ENCODE measurements at places on chromosomes 5 and 9.
A peak's percentile ranks its signal among the peaks of the same experiment; 100 is the strongest.

DNA sequence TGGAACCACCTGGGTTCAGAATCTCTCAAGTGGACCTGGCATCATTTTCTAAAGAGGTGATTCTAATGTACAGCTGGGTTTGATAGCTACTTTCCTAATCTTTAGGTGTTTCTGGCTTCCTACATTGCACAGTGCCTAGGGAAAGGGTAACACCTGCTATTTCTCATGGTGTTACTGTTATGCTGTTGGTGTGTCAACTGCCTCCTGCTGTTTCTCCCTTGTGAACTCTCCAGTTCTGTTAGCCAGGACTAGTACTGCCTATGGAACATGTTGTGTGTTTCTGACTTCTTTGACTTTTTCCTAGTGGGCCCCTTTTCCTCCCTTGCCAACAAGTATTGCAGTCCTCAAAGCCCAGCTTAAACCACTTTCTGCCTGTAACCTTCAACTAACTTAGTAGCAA lies 5.5 kb downstream of the ARHGEF28 start:
- DNase-seq: no peak

DNA sequence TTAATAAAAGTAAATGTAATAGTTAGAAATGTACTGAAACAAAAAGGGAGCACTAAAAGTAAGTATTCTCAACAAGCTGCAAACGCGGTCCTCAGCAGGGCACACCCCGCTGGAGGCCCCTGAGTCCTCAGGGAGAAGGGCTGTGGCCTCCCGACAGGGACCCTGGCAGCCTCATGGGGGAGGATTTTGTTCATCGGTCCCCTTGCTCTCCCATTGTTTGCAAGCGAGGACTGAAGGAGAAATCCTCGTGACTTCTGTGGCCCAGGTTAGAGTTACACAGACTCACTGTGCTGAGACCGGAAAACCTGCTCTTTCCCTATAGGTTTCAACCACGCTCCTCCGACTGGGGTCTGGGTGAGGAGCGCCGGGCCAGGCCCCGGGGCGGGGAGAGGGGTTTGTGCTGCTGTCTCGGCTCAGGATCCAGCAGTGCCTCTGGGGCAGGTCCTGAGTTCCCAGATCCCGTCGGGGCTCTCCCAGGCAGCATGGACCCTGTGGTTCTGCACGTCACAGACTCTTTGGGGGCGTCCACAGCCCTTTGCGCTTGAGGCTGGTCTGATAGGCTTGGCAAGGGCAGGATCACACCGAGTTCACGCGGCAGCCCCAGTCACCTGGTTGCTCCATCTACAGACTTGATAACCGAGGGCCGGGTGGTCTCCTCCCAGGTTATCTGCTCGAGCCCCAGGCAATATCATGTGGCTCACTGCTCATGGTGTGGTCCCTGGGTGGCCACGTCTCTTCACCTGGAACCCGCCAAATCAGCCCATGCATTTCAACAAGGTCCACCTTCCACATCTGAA lies 38.8 kb downstream of the MRPL36 start:
- DNase-seq: peak; percentile 71

DNA sequence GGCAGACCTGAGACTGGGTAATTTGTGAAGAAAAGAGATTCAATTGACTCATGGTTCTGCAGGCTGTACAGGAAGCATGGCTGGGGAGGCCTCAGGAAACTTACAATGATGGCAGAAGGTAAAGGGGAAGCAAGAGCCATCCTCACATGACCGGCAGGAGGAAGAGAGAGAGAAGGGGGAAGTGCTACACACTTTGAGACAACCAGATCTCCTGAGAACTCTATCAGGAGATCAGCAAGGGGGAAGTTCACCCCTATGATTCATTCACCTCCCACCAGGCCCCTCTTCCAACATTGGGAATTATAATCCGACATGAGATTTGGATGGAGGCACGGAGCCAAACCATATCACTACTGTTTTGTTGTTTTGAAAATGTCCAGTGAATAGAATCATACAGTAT lies 110.2 kb downstream of the DAPK1 start:
- DNase-seq: no peak

GRCh38 chr5:148214665-148215185 lies 11.9 kb downstream of the SPINK6 start:
- DNase-seq: no peak

DNA sequence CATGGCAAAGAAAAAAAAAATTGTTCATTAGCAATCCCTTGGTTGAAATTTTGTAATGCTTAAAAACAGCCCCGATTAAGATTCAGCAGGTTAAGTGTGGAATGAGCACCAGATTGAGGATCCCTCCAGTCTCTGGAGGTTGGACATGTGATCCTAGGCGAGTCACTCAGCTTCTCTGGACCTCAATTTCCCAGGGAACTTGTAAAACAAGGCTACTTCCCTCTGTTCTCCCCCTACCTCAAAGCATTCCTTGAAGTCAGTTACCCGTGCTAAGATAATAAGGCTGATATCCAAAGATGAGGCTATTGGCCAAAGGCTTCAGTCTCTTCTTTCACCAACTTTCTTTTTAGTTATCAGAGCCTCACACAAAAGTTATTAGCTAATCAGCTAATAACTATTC lies 2.9 kb downstream of the KLHL3 start:
- DNase-seq: no peak

DNA sequence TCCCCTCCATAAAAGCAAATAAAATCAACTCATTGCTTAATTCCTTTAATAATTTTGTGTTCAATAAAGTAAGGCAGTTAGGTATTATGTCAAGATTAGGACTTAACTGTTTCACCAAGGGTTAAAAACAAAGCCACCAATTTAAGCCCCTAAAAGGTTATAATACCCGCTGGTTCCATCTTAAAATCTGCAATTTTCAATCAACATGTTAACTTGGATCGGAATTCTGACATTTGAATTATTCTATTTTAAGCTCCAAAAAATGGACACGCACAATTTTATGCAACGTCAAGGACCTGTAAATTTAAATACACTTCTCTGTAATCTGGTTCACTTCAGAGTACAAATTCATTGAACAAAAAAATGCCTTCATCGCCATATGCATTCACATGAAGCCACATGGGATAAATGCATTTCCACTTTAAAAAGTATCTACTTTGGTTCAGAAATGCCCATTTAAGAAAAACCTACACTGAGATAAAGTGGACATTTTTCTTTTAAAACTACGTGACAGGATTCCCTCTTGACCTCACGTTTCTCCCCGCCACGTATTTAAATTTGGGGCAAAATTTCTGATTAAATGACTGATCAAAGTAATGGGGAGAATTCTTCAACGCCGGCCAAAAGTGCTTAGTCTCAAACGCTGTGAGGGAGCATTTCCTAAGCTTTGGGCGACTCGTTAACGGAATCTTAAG lies 721 bp downstream of the GIN1 start:
- DNase-seq: no peak

DNA sequence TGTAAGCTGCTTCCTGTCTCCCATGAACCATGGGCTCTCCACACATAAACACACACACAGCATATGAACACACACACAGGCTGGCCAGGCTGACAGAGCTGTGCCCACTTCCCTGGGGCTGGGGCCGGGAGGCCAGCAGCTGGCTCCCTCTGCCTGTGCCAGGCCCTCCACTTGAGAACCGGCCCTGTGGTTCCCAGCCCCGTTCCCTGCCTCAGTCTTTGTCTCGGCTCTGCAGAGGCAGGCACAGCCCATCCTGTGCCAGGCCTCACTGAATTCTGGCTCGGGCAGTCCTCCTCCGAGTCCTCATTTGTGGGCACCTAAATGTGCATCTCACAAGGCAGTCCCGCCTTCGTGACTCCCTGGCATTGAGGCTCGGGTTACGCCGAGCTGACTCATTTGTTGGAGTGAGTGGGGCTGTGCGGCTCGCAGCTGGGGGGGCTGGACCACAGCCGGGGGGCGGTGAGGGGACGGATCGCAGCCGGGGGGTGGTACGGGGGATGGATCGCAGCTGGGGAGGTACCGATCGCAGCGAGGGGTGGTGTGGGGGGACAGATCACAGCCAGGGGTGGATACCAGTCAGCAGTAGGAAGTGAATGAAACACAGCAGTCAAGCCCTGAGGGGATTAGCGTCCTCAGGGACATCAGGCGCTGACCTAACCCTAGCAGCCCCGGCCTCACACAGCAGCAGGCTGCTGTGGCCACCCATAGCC lies 72.3 kb downstream of the PSMB7 start:
- peak; percentile 88 for DNase-seq

DNA sequence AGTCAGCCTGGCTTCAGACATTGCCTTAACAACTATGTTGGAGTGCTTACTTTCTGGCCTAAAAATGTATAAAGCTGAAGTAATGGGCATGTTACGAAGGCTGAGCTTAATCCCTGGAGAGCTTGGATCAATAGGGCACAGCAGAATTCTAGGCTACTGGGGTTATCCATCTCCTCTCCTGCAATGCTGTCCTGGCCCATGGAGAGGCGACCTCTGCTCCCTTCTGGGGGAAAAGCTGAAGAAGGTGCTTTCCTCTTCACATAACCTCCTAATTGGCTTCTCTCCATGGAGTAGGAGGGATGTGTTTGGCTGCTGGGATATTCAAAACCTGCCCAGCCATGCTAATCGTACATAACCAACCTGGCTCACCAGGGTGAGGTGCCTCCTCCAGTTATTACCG lies 403.5 kb downstream of the DMRT2 start:
- DNase-seq: peak; percentile 13

DNA sequence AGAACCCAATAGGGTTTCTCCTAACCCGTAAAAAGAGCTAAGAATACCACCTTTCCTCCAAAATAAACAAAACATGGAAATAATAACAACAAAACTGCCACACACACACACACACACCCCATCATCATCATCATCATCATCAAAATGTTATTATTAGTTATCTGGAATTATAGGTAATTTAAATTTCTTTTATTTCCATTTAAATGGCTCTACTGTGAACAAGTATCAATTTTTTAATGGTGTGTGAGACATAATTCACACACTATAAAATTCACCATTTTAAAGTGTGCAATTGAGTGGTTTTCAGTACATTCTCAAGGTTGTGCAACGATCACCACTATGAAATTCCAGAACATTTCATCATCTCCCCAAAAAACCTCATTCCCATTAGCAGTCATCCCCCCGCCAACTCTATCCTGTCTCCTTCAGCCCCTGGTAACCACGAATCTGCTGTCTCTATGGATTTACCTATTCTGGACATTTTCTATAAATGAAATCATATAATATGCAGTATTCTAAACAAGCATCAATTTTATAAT lies 172.7 kb downstream of the ROR2 start:
- no peak for DNase-seq

GRCh38 chr5:82521431-82522051 lies 243.4 kb upstream of the RPS23 start:
- DNase-seq: no peak

DNA sequence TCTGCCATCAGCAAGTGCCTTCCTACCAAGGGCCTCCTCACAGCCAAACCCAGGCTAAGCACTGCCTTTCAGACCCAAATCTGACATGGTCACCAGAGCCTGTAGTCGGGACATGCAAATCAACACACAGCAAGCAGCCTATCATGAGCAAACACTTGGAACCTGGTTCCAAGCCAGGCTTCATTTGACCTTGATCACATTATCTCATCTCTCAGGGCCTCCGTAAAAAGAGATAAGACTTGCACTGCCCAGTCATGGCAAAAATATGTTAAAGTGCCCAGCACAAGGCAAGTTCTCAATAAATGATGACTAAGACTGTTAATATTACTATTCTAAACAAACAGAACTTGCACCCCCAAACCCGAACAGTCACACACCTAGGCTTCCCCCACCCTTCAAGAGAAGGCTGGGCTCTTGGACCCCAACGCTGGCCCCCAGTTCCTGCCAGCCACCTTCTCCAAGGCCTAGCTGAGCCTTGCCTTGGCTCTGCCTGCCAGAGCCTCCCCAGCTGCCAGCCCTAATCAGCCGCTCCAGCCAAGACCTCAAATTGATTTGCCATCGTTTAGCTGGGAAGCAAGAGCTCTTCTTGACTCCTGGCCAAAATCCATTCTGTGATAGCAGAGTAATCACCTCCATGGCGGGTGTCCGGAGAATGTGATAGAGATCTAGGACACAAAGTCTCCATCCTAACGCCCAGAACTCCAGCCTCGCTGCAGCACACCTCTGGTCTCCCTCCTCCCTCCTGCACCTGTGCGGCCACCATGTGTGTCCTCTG lies 18.7 kb downstream of the CPLX2 start:
- peak; percentile 66 for DNase-seq

DNA sequence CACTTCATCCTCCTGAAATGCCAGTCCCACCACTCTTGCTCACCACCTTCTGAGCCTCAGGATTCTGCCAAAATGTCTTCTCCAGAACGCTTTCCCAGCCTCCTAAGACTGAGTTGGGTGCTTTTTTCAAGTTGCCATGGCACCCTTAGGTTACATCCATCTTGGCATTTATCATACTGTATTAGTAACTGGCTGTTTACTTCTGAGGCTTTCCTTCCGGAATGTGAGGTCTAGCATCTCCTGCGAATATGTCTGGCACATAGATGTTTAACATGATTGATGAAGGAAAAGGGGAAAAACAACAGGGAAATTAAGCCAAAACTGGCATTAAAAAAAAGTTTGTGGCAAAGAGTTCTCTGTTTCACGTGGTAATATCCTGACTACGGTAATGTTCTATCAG lies 24.9 kb downstream of the RNF130 start:
- no peak for DNase-seq

GRCh38 chr5:1725641-1726468 lies 73.8 kb downstream of the MRPL36 start:
- peak; percentile 89 for DNase-seq

DNA sequence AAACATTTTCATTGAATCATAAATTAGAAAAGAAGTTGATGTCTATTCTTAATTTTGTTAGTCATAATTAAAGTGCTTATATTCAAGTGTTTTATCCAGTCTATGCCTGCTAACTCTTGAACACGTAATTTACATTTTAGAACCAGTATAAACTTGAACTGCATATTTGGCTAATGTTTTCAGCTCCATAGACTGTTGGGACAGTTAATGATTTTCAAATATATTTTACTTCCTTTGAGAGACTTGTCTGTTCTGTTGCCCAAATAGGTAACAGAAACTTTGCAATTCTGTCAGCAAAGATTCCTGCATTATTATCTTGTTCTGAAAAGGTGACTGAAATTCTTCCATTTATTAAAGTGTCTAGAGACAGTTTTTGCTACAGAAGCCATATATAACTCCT lies 7.8 kb downstream of the ITGA2 start:
- DNase-seq: no peak

- peak; percentile 57 for DNase-seq
These were observed 114.6 kb downstream of the FAM170A start for GRCh38 chr5:119743927-119744326.

- peak; percentile 84 for DNase-seq
These were observed 984 bp downstream of the STXBP1 start for GRCh38 chr9:127612939-127613582.

DNA sequence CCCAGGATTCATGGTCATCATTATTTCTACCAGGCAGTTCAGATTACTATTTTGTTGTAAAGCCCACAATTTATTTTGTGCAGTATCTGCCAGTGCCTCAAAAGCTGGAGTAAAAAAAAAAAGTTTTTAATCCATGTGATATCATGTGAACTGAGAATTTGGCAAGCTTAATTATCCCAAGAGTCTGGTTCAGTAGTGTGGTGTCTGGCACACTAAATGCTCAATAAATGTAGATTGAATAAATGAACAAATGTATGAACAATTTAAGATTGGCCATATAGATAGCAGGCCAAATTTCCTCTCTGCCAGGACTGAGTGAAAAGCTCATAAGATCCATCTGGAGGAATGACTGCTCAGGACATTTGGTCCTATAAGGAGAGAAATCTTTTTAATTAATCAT lies 533.0 kb downstream of the TLE1 start:
- no peak for DNase-seq

Measured in H7 (cell line).